Hepatocyte (in vitro differentiated cells): ENCODE measurements at places on chromosomes 4 and X.
A peak's percentile ranks its signal among the peaks of the same experiment; 100 is the strongest.

DNA sequence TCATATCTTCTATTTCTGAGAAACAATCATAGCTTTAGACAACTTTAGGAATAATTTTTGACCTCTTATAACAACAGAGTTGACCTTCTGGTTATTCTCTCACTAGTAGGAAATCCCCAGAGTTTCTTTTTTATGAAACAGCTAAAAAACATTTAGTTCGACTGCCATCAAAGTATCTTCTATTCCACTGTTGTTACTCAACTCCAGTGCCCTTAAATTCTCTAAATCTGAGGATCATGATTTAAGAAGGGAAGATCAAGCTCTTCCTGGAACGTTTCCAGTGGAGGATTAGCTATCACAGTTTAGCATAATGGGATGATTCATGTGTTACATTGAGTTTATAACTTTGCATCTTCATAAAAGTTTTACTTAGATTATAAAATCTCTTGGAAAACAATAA, 134.9 kb upstream of the VEGFC start:
- DNase-seq: peak; percentile 23

GRCh38 chr4:26206339-26206738, 114.5 kb upstream of the RBPJ start:
- no peak for DNase-seq

DNA sequence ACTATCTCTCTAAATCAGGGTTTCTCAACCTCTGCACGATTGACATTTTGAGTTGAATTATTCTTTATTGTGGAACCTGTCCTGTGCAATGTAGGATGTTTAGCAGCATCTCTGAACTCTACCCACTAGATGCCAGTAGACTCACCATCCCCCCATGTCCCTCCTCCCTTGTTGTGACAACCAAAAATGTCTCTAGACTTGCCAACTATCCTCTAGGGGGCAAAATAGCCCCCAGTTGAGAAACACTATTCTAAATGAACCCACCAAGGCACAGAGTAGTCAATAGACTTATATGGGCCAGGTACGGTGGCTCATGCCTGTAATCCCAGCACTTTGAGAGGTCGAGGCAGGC, 49.1 kb upstream of the GAB1 start:
- DNase-seq: no peak

DNA sequence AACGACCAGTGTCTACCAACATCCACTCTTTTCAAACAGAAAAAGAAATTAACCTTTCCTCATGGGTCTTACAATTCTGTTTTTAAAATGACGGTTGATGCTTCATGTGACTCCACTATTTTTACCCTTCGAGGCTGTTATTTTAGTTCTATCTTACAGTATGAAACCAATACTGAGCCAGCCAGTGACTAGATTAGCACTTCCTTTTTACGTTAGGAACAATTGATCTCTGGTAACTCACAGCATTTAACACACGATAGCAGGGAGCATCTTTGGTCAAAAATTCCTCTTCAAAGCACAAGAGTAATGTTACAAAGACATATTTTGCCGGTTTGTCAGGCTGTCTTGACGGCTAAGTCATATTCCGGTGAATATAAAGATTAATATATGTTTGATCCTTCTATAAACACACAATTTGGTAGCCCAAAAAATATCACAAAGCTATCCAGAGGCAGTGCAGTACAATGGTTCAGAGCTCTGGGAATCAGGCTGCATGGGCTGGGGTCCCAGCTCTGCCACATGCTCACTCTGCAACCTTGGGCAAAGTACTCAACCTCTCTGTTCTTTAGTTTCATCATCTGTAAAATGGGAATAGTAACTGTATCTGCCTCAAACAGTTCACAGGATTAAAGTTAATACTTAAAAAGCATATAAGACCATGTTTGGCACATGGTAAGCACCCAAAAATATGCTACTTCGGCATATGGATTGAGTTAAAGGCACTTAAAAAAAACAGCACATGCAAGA, 62.9 kb upstream of the TXK start:
- no peak for DNase-seq

GRCh38 chrX:138191998-138192397, 519.5 kb downstream of the FGF13 start:
- peak; percentile 47 for DNase-seq

- no peak for DNase-seq
Measured at GRCh38 chrX:110180928-110181310, 137.0 kb downstream of the AMMECR1 start.

GRCh38 chr4:7263166-7263565, 70.8 kb downstream of the SORCS2 start:
- no peak for DNase-seq

DNA sequence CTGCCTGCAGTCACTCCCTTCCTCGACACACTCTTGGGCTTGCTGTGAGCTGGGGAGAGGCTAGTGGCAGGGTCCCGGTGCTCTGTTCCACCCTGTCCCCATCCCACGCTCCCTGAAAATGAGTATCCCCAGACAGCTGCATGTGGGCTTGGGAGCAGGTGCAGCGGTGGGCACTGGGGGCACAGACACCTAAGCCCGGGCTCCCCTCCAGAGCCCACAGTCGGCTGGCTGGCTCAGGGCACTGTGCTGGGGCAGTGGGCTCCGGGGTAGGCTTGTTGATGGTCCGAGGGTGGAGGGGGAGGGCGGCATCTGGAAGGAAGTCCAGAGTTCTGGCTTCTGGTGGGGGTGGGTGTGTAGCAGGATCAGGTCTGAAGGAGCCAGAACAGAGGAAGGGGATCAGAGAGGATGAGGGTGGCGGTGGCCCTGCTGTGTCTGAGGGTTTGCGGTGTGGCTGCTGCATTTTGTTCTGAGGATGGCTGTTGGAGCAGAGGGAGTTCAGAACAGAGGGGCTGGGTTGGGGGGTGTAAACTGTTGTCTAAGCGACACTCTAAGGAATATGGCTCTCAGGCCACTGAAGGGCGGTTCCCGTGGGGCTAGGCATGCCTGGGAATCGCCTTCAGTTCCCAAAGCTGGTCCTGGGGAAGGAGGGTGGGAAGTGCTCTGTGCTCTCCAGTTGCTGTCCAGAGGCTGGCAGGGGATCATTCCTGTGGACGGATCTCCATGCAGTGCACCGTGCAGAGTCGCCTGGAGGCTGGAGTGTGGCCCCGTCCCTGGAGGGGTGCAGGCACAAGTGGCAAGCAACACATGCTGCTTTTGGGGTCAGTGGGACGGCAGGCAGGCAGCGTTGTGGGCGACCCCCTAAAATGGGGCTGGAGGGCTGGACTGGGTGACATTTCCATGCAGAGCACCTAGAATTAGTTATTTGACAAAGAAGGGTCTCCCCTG, 114.0 kb downstream of the SORCS2 start:
- no peak for DNase-seq

DNA sequence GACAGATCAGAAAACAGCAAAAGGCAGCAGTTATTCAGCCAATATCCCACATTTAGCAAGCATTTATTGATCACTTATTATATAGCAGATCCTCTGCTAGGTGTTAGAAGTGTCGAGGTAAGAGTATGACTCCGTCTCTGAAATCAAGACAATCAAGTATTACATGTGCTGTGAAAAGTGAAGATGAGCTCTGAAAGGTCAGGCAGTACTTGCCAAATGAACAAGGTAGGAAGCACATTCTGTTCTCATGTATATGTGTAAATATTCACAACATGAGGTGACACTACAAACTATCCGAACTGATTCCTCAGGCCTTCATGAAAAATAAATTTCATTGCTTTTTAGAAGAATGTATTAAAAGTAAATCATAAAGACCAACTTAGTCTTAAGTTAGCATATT, 15.3 kb downstream of the ATP1B4 start:
- no peak for DNase-seq

GRCh38 chrX:2406891-2407518, 93.8 kb downstream of the DHRSX start:
- DNase-seq: no peak

GRCh38 chr4:126440297-126440696, 1125.5 kb downstream of the FAT4 start:
- DNase-seq: no peak

- no peak for DNase-seq
Measured at GRCh38 chrX:51024106-51024696, 113.7 kb downstream of the BMP15 start.

DNA sequence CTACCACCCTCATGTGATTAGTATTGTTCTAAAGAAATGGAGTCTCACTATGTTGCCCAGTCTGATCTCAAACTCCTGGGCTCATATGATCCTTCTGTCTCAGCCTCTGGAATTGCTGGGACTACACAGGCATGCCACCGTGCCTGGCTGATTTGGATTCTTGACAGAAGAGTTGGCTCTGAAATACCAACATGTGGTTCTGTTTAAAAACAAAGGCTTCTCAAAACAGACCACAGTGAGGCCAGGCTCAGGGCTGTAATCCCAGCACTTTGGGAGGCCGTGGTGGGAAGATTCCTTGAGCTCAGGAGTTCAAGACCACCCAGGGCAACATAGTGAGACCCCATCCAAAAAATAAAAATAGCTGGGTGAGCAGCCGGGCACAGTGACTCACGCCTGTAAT, 126.7 kb downstream of the DHRSX start:
- DNase-seq: no peak

DNA sequence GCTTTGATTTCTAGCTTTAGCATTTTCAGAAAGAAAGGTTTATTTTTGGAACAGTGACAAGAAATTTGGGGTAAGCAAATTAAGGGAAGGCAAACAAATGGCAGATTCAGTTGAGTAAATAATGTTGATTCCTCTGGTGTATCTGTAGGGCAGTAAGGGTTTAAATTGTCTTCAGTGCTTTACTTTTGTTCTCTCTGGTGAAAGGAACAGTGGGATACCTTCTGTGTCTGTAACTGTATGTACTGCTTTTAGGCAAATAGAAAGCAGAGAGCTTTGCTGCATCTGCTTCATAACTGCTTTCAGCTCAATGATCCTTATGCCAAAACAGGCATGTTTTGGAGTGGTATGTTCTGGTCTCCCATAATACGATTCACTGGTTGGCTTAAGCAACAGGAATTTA, 932.1 kb upstream of the SLIT2 start:
- no peak for DNase-seq

GRCh38 chr4:1472911-1473518, 66.8 kb upstream of the NKX1-1 start:
- DNase-seq: no peak

DNA sequence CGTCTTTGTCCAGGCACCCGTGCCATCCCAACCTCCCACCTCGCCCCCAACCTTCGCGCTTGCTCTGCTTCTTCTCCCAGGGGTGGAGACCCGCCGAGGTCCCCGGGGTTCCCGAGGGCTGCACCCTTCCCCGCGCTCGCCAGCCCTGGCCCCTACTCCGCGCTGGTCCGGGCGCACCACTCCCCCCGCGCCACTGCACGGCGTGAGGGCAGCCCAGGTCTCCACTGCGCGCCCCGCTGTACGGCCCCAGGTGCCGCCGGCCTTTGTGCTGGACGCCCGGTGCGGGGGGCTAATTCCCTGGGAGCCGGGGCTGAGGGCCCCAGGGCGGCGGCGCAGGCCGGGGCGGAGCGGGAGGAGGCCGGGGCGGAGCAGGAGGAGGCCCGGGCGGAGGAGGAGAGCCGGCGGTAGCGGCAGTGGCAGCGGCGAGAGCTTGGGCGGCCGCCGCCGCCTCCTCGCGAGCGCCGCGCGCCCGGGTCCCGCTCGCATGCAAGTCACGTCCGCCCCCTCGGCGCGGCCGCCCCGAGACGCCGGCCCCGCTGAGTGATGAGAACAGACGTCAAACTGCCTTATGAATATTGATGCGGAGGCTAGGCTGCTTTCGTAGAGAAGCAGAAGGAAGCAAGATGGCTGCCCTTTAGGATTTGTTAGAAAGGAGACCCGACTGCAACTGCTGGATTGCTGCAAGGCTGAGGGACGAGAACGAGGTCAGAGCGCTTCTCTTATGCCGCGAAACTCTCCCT, at the start of gene TET2:
TSS of gene TET2 (plus strand) at position 601 of the 740 bp plus-strand sequence. CDS start 87,067 bp downstream, outside the sequence.
- peak; percentile 87 for DNase-seq

DNA sequence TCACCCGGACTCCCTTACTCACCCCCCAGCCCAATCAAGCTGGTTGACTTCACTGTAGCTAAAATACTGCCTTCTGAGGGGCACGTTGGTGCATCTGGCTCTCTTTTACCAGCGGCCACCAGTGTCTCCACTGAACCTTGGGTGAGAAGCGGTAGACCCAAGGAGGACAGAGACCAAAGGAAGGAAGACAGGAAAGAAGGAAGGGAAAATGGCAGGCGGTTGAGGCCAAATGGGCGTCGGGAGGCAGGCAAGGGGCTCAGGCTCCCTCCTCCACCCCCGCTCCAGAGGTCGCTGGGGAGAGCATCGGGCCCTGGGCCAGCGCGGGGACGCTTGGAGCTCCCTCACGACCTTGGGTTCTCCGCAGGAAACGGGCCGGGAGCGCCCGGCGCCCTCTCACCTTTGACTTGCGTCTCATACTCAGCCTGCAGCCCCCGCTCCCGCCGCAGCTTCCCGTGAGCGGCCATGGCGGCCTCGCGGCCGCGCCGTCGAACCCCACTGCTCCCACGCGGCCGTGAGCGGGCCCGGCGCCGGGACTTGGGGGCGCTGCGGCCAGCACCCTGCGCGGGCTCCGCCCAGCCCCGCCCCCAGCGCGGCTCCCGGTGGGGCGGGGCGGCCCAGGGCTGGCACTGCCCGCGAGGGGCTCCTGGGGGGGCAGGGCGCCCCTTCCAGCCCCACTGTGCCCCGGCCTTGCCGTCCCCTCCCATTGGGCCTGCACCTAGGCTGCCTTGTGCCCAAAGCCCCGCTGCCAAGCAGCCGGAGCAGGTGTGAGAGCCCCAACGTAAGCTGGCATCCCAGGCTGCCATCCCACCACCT, at the start of gene ARHGAP4:
TSS of gene ARHGAP4 (minus strand) at position 526 of the 813 bp plus-strand sequence. CDS start at position 464, 62 bp downstream.
- no peak for DNase-seq

GRCh38 chrX:72307646-72308051, 1.9 kb upstream of the CITED1 start:
- DNase-seq: no peak

DNA sequence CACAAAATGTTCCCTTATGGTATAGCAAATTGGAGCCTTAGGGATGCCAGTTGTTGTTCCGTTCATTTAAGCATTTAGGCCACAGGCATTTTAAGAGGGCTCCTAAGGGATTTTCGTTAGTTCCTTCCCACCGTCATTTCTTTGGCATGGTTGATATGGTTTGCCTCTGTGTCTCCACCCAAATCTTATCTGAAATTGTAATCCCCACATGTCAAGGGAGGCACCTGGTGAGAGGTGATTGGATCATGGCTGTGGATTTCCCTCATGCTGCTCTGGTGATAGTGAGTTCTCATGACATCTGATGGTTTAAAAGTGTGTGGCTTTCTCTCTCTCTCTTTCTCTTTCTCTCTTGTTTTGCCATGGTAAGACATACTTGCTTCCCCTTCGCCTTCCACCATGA, 104.1 kb downstream of the ASB9 start:
- DNase-seq: no peak

DNA sequence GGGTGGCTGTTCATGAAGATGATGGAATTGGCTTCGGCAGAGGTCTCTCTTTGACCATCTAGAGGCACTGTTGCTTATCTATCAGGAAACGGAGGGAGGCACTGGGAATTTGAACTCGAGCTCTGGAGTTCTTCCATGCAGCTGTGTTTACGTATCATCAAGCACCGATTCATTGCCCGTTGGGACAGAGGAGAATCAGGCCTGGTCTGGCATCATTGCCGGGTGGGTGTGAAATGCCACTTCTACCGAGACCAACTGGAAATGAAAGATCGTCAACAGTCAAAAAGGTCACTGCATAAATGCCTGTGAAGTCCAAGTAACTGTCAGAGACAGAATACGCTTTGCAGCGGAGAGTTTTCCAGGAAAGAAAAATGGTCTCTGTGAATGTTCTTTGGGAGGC, 166.9 kb downstream of the ASMT start:
- no peak for DNase-seq

- no peak for DNase-seq
Measured at GRCh38 chrX:133474574-133474973, 59.3 kb upstream of the GPC4 start.

GRCh38 chrX:19174401-19175025, 52.2 kb upstream of the ADGRG2 start:
- DNase-seq: peak; percentile 49

GRCh38 chrX:15797707-15798106, 7.4 kb downstream of the ZRSR2 start:
- DNase-seq: no peak
